ENCODE measurements at places on chromosomes 1 and 21. TPM values are rescaled to one million over a fixed set of nuclear protein-coding genes. Genes with fewer than 3 reads are reported as not detected.

The GCSAML gene
- not detected for total RNA-seq

DNA sequence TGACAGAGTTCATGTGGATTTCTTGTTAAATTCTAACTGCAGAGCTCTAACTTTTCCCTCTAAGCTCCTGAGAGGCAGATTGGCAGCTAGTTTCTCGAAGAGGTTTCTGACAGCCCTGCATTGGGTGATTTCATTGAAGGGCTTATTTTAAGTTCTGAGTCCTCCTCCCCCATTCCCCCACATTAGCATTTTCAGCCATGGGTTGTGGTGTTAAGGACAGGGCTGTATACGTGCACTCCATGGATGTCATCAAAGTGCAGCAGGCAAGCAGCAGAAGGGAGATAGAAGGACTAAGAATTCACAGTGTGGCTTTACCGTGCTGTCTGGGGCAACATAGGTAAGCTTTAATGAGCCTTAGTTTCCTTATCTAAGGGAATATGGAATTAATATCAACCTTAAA lies 19.0 kb downstream of the CRYZ start:
- DNase-seq: no peak

GRCh38 chr1:236947794-236948193 lies 56.4 kb downstream of the MT1HL1 start:
- DNase-seq: no peak

DNA sequence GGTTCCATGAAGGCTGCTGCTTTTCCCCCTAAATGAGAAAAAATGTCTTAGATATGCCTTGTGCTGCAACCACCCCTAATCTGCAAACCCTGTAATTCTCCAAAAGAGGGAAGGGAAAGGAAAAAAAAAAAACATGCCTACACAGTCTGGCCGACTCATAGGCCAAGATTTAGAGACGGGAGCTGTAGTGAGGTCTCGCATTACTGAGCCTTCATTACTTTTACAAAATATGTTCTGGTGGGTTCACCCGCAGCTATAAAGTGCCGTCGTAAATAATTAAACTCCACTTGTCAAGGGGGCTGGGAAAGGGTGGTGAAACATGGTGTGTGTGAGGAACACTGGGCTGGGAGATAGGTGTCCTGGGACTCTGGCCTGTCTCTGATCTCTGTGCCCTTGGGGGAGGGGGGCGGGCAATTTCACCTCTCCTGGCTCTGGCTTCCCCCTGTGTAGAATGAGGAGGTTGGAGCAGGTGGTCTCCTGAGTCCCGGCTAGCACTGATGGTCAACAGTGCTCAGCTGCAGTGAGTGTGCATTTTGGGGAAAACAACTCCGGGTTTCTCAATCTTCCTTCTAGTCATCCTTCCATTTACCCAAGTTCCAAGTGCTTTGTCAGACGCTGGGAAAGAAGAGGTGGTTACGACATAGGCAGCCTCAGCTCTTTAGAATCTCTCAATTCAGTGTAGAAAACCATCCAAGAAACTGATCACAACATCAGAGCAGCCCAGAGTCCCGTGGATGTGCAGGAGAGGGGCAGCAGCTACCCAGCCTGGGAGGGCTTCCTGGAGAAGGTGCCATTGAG lies 82.3 kb downstream of the ACTL8 start:
- DNase-seq: no peak

- no peak for DNase-seq
Observed at GRCh38 chr21:17925899-17926298, 106.7 kb upstream of the C21orf91 start.

DNA sequence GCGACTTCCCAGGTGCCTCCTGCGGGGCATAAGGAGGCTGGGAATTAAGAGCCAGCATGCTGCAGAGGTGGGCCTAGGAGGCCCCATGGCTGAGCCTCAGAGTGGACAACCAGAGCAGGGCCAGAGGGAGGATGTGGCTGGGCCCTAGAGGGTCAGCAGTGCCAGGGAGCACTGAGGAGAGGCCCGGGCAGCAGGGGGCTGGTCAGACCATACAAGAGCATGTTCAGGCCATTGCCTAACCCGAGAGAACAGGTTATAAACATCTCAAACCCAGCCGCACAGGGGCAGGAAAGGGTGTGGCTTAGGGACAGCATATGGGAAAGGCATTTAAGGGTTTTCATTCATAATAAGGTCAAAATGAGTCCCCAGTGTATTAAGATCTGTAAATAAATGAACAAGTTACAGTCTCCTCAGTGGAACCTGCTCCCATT lies 51.1 kb downstream of the IER5 start:
- DNase-seq: no peak

Data from SJCRH30 (cell line).